ENCODE measurements at places on chromosomes 6 and 20.

GRCh38 chr6:137339929-137340559, 120.9 kb upstream of the IFNGR1 start:
- DNase-seq, result no peak

- DNase-seq, result no peak
These were observed 16.8 kb downstream of the CD83 start for GRCh38 chr6:14134211-14134910.

DNA sequence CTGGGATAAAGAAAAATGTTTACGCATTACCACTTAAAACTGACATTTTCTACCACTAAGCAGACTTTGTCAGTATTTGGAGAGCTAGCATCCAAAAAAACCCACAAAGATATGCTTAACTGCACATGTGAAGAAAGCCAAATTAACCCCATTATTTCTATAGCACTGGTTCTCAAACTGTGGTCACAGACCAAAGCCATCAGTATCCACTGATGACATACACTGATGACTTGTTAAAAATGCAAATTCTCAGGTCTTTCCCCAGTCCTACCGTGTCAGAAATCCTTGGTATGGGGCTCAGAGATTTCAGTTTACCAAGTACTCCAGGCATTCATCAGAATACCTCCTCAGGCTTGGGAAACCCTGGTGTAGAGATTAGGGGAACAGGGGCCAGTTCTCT, 230.2 kb downstream of the PTPRK start:
- no peak for DNase-seq

DNA sequence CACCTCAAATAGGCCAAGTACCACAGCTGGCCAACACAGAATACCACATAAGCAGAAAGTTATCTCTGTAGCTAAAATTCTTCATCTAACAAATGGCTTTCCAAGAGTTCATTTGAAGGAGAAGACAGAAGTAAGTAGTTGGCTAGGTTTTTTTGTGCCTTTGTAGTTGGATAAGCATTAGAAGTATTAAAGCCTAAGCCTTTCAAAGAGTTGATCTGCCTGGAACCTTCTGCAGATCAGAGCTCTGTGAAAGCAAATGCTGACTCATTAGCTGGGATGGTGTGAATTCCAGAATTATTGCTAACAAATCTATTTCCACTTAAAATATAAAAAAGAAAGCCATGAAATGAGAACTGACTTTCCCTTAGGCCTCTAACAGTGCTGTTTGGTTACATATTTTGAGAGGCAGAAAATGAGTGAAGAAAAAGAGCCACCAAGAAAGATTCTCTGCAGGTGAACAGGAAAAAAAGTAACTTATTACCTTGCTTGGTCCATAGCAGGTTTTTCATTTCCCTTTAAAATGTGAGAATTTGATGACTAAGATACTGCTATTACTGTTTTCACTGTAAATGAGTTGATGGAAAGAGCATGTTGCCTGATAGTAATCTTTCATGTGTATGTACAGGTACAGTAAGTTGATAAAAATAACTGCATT, 763.2 kb upstream of the FLRT3 start:
- DNase-seq, result no peak

DNA sequence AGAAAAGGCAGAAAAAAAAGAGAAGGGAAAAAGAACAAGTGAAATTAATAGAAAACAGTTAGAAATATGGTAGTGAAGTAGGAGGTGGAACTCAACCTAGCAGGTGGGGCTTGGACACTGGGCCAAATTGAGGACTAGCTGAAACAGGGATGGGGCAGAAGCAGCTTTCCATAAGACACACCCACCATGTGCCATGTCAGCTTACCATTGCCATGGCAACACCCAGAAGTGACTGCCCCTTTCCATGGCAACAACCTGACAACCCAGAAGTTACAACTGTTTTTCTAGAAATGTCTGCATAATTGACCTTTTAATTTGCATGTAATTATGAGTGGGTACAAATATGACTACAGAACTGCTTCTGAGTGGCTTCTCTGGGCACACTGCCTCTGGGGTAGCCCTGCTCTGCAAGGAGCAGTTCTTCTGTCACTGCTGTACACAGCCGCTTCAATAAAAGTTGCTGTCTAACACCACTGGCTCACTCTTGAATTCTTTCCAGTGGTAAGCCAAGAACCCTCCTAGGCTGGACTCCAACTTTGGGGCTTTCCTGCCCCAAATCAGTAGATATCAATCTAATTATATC, 35.9 kb upstream of the SLC24A3 start:
- DNase-seq, result no peak

- DNase-seq, result peak; percentile 38
These were observed 102.9 kb upstream of the PRL start for GRCh38 chr6:22399693-22400092.

DNA sequence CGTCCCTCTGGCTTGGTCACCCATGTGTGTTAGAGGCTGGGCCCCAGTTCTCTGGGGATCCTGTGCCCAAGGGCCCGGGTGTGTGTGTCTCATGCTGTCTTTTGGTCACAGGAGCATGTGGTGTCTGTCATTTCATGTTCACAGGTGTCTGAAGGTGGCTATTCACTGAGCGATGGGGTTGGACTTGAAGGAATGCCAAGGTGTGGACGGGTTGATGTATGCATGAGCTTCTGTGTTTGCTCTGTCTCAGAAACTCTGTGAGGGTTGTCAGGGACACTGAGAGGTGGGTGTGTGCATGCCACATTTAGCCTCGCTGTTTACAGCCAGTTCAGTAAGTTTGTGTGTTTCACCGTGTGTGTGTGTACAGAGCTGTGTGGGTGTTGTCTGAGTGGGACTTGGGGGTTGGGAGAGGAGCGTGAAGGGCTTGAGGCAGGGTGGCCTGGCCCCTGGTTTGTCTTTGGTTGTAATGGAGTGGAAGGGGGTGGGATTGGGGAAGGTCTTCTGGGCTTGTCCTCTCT, 1.2 kb downstream of the DDR1 start:
- DNase-seq, result no peak

DNA sequence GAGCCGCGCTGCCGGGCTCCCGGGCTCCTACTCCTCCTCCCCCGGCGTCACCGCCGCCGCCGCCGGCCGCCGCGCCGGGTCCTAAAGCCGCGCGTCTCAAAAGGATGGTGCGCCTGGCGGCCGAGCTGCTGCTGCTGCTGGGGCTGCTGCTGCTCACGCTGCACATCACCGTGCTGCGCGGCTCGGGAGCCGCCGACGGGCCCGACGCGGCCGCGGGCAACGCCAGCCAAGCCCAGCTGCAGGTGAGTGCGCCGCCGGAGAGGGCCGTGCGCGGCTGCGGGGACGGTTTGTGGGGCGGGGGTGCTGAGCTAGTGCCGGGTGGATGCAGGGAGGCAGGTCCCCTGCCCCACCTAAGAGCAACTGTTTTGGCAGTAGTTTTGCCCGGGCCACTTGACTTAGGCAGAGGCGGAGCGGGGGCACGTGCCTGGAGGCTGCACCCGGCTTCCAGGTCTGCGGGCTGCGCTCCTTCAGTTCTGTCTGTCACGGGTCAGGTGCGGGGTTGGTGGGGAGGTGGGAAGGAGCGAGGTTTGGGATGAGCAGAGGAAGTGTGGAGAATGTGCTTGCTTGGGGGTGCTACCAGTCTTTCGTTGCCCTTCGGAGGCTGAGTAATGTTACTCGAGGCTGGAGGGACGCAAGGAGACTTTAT, 722 bp downstream of the ISM1 start:
- DNase-seq, result peak; percentile 56

DNA sequence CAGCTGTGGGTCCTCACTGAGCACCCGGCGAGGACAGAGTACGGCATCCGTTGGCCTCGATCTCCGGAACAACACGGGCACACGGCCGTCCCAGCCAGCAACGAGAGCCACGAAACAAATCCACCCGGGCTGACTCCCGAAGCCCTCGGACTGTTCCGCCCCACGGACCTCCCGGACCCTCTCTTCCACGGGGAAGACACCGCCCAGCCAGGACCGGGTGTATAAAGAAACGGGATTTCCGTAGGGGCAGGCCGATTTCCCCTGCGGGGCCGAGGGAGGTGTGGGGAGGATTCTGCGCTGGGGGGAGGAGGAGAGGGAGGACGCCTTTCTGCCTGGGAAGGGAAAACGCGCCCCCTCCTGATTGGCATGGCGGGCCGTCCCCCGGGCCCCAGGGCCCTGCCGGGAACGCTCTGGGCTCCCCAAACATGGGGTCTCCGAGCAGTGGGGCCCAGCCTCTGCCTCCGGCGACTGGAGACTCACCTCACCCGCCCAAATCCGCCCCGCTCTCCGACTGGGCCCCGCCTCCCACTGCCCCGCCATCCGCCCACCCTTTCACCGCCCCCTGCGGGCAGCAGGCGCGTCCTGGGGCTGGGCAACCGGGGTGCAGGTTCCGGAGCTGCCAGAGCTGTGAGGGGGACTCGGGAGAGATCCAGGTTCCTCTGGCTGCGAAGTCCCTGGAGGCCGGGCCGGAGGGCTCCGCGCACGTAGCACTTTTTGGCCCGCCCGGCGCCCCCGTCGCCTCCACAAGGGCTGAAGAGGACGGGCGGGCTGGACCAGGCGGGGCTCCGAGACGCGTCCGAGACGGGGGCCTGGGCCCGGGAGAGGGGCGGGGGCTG, 679 bp upstream of the PPDPF start:
- peak; percentile 75 for DNase-seq

DNA sequence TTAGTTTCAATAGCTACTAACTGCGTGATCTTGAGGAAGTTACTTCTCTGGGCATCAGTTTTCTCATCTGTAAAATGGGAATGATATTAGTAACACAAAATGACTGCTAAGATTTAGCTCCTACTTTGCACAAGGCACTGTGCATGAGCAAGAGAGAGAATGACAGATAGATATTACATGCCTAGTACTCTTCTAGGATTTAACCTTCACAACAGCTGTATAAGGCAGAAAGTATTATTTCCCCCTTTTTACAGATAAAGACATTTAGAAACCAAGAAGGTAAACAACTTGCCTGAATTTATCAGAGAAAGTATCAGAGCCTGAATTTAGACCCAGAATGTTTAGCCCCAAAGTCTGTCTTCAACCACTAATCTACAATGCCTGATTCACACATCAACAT, 281.6 kb downstream of the KHDC1L start:
- no peak for DNase-seq

- DNase-seq, result no peak
These were observed 115.9 kb downstream of the DLL1 start for GRCh38 chr6:170174771-170175643.

GRCh38 chr20:58131151-58131550, 97.3 kb downstream of the ANKRD60 start:
- peak; percentile 18 for DNase-seq

GRCh38 chr20:10448270-10449156, 13.4 kb downstream of the SLX4IP start:
- peak; percentile 13 for DNase-seq

- DNase-seq, result peak; percentile 99
These were observed at the start of gene TBX18 for GRCh38 chr6:84764332-84765049. Gene TBX18 (minus strand): TSS chr6:84764598. CDS start chr6:84764181, 417 bp downstream.

DNA sequence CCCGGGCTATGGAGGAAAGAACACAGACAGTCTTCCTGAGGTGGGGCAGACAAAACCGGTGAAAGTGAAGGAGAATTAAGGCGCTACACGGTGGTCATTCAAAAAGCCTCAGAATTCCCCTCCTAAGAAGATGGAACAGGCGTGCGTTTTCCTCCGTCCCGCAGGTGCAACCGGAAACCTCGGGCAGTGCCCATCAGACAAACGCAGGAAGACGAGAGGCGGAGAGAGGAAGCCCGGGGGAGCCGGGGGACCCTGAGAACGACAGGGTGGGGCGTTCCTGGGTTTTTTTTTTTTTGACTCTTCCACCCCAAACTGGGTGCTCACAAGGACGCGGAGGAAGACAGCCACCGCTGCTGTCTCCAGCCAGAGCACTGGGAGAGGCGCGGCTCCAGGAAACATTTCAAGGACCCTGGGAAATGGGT, 25.4 kb downstream of the TTLL2 start:
- no peak for DNase-seq

DNA sequence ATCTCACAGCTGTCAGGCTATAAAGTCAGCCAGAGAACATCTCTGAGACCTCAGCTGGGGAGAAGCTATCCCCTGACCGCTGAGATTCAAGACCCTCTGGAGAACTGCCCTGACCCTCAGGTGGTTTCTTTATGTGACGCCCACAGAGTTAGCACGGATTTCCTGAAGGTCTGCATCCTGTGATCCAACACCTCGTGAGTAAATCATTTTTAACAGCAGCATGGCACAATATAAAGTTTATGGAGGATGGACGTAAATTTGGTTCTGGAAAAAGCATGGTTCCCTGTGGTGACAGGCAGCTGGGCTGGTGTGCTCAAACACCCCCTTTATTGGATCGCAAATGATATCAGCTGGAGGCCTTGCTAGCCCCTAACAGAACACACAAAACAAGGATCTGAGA, 25.3 kb upstream of the TRAF3IP2 start:
- DNase-seq, result no peak

GRCh38 chr20:23568320-23568970, at the start of gene CST9L:
Gene CST9L (minus strand): TSS chr20:23568484. CDS start chr20:23568450, 34 bp downstream.
- no peak for DNase-seq

DNA sequence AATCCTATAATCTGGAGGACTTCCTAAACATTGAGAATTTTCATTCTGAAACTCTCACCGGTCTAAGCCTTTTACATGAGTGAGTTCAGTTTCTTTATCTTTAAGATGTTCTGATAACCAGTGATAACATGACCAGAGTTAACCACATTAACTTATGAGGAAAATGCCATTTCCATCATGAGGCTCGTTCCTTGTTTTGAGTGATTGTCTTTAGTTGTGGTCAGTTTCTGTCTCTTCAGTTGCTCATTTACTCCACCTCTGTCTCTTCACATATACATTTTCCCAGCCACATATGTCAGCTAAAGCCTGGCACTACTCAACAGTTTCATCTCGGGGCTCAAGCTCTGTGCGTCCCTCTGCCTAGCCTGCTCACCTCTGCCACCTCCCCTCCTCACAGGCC, 70.4 kb downstream of the JAG1 start:
- DNase-seq, result no peak

DNA sequence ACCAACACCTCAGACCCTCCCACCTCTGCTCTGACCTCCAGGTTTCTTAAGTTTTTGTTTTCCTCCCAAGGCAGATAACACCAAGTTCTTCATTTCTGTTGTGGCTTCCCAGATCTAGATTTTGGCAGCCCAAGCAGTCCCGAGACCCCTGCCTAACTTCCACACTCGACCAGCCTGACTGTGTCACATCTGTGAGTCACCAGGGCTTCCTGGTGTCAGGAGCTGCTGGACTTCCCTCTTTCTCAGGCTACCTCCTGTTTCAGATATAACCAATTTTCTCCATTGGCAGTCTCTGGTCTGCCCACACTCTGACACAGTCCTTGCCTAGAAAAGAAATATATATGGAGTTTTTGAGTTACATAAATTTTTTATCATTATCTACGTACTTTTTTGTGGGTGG, 46.1 kb upstream of the CCN6 start:
- DNase-seq, result peak; percentile 30

- peak; percentile 46 for DNase-seq
These were observed 667 bp downstream of the STX11 start for GRCh38 chr6:144150710-144151657.

GRCh38 chr20:46631874-46632446, 19.3 kb downstream of the SLC13A3 start:
- no peak for DNase-seq

GRCh38 chr6:134870677-134871498, 79.0 kb downstream of the ALDH8A1 start:
- no peak for DNase-seq

GRCh38 chr6:5086294-5086890, 1.3 kb downstream of the PPP1R3G start:
- DNase-seq, result no peak

GRCh38 chr6:118896339-118897136, 2.6 kb downstream of the ASF1A start:
- peak; percentile 65 for DNase-seq

GRCh38 chr6:25745836-25746235, 8.7 kb upstream of the SLC17A4 start:
- no peak for DNase-seq

- DNase-seq, result no peak
These were observed 100.0 kb upstream of the NRSN1 start for GRCh38 chr6:24026050-24026449.

GRCh38 chr6:169212897-169213813, 40.5 kb downstream of the THBS2 start:
- DNase-seq, result peak; percentile 90

All from EL (cell line).